Activated B cell treated with CpG ODN at 0.5 μM for 24 hours (primary cell): ENCODE measurements at places on chromosomes 3 and 15.

- no peak for DNase-seq
These were observed 66.3 kb downstream of the STRIT1 start for GRCh38 chr3:155227141-155227540.

DNA sequence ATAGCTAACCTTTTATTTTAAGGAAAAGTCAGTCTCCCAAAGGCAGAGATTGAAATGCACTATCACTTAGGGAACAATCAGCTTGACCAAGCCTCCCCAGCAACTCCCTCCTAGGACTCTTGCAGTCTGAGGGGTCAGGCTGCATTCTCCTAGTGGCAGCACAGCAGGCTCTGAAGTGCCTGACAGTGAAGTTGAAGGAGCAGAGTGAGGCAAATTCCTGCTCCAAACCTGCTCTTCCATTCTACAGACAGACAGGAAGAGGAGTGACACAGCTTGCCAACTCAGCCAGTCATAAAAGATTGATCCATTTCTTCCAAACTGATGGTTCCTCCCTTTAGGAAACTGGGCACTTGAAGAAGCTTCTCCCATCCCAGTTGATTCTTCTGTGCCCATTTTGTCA is 43.9 kb upstream of the SMAD3 start:
- no peak for DNase-seq

DNA sequence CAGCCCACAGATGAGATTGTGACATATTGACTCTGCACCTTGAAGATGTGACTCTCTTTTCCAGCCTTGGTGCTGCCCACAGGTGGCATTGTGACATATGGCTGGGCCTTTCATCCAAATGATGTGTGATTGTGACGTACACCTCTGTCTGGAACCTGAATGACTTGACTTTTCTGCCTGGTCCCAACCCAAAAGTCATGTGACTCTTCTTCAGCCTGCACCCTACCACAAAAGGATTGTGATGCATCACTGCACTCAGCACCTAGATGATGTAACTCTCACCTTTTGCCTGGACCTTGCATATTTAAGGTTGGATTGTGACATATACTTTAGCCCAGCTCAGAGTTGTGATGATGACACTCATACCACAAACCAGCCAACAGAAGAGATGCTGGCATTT is 204.5 kb downstream of the OCA2 start:
- no peak for DNase-seq

DNA sequence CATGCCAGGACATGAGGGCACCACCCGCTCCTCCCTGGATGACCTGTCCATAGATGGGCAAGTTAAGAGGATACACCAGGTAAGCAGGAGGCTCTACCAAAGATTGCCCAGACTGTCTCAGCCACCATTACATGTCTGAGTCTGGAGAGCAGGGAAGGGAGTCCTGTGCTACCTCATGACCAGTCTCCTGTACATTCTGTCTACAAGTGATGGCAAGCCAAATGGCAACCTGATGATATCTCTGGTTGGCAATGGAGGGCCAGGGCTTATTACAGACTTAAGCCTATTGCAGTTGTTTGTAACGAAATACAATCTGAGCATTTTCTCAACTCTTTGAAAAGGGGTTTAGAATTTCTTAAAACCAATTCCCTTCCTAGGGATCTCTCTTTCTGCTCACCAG is 31.8 kb downstream of the ABHD6 start:
- no peak for DNase-seq
